Activated CD4-positive, alpha-beta T cell treated with anti-CD3 and anti-CD28 coated beads for 24 hours (primary cell): ENCODE measurements at places on chromosomes 3 and 15.

- no peak for DNase-seq
These were observed 28.3 kb upstream of the GPD1L start for GRCh38 chr3:32078085-32078634.

DNA sequence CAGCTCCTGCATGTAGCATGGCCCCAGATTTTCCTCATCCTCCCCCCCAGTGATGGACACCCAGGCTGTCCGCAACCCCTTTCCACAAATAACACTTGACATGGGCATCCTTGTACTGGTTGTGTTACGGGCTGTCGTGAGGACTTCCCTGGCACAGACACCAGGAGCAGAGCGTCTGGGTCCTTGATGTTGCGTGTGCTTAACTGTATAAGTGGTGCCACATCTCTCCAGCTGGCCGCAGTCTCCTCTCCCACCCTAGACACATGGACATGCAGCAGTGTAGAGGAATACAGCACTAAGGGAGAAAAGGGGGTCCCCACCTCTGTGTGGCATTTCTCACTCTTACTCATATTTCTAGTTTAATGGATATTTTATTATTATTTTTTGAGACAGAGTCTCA lies 56.6 kb downstream of the FBLN2 start:
- DNase-seq: no peak

DNA sequence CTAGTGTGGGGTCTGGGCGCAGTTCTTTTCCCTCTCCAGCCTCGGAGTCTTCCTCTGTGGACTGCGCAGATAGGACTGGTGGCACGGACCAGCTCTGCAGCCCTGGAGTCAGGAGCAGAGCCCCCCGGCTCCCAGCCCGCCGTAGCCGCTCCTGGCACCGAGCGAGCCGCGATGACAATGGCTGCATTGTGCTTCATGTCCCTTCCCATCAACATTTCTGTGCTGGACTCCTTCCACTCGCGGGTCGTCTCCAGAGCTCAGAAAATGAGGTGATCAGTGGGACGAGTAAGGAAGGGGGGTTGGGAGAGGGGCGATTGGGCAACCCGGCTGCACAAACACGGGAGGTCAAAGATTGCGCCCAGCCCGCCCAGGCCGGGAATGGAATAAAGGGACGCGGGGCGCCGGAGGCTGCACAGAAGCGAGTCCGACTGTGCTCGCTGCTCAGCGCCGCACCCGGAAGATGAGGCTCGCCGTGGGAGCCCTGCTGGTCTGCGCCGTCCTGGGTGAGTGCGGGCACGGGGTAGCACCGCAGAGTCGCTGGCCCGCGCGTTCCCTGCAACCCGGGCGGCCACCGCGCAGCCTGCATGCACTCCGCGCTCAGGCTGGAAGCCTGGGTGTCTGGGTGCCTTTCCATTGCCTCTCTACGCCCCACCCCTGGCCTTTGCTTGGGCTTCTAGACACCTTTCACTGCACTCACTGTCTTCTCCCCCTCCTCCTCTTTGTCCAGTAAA lies at the start of gene TF:
TF (plus strand) TSS at position 413 of the 731 bp plus-strand sequence; CDS start at position 461, 48 bp downstream.
- DNase-seq: no peak

- no peak for DNase-seq
These were observed 591 bp upstream of the SLC25A20 start for GRCh38 chr3:48899273-48899672.

DNA sequence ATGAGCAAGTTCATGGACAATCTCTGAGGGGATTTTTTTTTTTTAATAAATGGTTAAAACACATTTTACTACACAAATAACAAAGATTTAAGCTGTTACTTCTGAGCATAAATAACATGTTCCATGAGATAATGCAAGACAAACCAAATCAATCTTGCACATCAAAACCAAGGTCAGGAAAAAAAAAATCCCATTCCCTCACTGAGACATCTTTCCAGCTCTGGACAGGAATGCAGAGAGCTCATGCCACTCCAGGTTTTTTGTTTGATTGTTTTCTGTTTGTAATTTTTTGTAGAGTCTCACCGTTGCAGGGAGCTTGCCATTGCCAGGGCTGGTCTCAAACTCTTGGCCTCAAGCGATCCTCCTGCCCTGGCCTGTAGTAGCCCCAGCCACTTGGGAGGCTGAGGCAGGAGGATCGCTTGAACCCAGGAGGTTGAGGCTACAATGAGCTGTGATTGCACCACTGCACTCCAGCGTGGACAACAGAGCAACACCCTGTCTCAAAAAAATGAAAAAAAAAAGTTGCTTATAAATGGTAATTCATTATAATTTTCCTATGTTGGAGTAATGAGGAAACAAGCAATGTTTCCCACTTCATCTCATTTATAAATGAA lies 14.0 kb downstream of the OSBPL10 start:
- no peak for DNase-seq

- no peak for DNase-seq
These were observed 75.6 kb downstream of the TRAK1 start for GRCh38 chr3:42166662-42167300.

- no peak for DNase-seq
These were observed 214.5 kb downstream of the NTRK3 start for GRCh38 chr15:88042047-88042446.

DNA sequence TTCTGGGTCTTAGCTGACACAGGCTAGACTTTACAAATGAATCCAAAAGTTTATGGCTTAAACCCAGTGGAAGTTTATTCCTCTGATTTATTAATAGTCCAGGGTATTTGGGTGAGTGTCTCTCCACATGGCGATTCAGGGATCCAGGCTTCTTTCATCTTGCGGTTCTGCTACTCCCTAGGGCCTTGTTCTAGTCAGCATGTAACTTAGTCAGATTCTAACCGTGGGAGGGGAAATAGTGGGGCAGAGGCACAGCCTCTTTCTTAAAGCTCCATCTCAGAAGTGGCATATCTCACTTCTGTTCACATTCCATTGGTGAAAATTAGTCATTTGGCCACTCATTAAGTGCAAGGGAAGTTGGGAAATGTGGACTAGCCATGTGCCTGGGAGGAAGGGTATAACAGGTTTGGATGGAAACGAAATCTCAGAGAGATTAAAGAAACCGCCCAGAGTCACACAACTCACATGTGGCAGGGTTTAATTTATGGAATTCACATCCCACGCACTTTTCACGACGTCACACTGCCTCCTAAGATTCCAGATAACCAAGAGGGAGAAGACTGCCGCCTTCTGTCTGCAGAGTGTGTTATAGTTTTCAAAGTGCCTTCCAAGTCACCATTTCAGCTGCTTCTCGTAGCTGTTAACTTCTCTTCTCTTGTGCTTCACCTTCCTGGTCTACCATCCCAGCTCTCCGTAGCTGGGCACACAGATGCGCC lies 11.4 kb upstream of the RASGRF1 start:
- no peak for DNase-seq
